IMR-90 (cell line): ENCODE measurements at places on chromosomes 4 and X.

GRCh38 chrX:2538031-2538757, 37.4 kb upstream of the DHRSX start:
- DNase-seq = no peak

GRCh38 chrX:69093960-69094871, 71.0 kb downstream of the PJA1 start:
- peak; percentile 60 for DNase-seq

- no peak for DNase-seq
Measured at GRCh38 chr4:111040904-111041303, 418.0 kb upstream of the PITX2 start.

DNA sequence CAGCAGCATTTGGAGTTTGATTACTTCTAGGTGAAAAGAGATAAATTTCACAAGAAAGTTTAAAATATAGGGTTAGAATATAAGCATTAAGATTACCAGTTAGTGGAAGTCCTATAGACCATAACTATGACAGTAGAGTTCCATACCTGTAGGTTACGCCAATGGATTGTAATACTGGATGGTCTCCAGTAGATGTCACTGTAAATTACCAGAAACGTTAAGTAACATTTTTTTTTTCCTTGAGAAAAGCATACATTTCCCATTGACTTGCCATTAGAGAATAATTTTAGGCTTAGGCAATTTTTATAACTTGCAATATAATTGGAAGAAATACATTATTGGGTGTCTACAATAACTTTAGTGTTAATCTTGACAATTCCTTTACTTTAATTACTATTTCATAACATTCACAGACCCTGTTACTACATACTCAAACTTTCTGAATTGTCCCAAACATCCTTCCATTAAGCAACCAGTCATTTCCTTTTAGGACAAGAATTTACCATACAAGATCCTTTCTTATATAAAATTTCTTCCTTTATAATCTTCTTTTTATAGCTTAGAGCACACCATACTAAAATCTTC, 304.1 kb upstream of the TECRL start:
- peak; percentile 4 for DNase-seq

DNA sequence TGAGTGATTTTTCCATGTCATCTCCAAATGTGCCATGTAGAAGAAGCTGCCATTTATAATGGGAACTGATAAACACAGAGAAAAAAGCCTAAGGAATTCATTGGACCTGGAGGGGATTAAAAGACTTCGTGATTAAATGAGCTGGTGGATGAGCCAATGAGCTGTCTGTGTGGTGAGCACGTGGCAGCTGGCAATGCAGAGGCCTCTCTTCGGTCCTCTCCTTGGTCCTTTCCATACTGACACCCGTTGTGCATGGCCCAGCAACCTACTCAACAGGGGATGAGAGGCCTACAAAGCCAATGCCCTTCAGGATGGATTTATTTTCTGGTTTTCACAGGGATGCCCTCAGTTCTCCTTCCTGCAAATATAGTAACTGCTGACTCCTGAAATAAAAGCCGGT, 87.7 kb upstream of the STS start:
- DNase-seq = no peak

GRCh38 chr4:154616287-154616686, 3.8 kb upstream of the FGG start:
- no peak for DNase-seq

DNA sequence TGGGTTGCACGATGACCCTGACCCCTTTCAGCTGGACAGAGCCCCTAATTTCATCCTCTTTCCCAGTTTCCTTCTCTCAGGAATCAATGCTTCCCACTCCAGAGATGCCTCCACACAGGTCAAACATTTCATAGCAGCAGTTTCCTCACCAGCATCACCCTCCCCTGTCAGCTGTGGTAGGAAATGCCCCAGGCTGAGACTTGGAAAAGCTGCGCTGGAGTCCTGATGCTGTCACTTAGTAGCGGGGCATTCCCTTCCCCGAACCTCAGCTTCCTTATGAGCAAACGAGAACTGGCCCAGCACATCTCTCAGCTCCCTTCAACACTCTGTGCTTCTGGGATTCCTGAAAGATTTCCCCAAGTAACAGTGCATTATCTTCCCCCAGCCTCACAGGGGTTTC, 2.7 kb downstream of the GJB1 start:
- no peak for DNase-seq

GRCh38 chrX:8731559-8732395, at the start of gene ANOS1:
TSS of gene ANOS1 (minus strand) at chrX:8732137. CDS start at chrX:8732036, 101 bp downstream.
- no peak for DNase-seq

DNA sequence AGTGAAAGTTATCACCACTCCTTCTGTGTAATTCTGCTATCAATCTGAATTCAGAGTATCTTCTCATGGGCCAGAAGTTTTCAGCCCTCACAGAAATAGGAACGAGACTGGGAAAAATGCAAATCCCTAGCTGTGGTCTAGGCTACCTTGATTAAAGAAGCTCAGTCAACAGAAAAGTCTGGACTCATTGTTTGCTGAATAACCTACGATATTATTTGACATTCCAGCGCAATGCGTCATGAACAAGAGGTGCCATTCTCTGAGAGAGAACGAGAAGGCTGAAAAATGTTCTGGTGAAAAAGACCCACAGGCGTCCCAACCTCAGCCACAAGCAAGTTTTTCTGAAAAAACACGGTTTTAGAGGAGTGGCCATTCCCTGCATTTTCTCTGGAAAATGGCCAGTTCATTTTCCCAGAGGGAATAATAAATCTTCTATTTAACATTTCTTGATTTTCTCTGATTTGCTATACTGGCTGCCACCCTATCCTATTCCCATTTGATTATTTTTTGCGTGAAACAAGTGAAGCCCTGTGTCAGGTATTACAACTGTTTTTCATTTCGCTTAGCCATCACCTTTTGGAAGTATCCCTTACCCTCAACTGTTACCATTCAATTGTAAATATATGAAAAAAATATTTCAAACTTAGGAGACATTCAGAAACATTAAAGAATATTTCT, 1117.6 kb upstream of the PRKX start:
- DNase-seq = no peak

DNA sequence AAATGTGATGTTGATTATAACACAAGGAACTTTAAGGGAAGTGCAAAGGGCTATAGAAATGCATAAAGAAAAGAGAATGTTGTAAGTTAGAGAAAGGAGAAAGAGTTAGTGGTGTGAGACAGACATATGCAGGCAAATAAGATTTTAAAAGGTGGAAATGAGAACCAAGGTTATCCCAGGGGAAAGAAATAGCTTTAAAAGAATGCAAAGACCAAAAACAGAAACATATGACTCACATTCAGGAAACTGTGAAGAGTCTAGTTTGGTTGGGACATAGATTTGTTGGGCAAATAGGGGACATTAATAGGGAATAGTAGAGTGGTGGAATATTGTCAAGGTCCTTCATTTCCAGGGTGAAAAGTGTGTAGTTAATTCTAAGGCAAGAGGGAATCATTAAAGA, 52.4 kb downstream of the MAPK10 start:
- DNase-seq = no peak

GRCh38 chr4:26962720-26963119, 102.1 kb downstream of the STIM2 start:
- peak; percentile 43 for DNase-seq

- DNase-seq = peak; percentile 93
Measured at GRCh38 chrX:47662144-47662657, 3.2 kb upstream of the UXT start.

GRCh38 chr4:111334361-111334760, 711.5 kb upstream of the PITX2 start:
- peak; percentile 47 for DNase-seq

DNA sequence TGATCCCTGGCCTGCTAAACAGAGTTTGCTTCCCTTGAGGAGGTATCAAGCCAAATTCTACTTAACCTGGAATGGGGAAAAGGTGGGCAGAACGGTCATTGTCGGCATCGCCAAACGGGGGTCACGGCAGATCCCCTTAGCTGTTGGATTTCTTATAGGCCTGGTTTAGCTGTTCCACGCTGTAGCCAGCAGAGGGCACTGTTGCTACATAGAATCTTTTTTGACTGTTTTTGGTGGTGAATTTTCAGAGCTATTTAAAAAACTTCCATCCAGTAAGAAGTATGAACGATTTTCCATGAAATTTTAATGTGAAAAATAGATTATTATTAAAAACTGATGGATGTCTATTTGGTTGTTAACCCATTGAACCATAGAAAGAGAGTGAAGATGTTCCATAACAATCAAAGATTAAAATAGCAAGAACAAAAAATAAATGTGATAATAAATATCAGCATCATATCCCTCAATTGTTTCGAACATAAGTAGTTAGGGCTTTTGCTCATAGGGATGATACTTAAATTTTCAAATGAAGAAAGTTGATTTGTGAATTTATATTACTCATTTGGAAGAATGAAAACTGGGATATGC, 56.6 kb downstream of the LINC00632 start:
- peak; percentile 66 for DNase-seq

- peak; percentile 88 for DNase-seq
Measured at GRCh38 chr4:1683261-1683735, 815 bp downstream of the FAM53A start.

GRCh38 chr4:123353656-123354055, 42.9 kb upstream of the SPRY1 start:
- DNase-seq = peak; percentile 17
